Activated T-helper 1 cell treated with Interleukin-2 at 50 U/mL for 16 hours (primary cell): ENCODE measurements at places on chromosomes 3 and 15.

DNA sequence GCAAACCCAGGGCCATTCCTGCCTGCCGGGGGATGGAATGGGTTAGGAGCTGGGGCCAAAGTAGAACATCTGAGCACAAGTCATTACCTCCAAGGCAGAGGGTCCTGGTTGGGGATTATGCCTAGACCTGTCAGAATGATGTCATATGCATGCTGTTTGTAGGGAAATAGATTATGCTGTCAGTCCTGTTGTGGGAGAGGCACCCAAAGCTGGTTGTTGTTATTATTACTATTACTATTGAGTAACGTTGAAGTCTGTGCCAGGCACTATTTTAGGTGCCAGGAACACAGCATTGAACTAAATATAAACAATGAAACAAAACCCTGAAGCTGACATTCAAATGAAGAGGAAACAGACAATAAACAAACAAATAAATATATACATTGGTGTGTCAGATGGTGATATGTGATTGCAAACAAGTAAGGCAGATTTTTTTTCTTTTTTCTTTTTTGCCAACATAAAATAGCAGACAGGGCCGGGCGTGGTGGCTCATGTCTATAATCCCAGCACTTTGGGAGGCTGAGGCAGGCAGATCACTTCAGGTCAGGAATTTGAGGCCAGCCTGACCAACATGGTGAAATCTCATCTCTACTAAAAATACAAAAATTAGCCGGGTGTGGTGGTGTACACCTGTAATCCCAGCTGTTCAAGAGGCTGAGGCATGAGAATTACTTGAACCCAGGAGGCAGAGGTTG lies 2.0 kb downstream of the P4HTM start:
- no peak for DNase-seq

- no peak for DNase-seq
Measured at GRCh38 chr3:1766384-1766783, 332.3 kb upstream of the CNTN4 start.

DNA sequence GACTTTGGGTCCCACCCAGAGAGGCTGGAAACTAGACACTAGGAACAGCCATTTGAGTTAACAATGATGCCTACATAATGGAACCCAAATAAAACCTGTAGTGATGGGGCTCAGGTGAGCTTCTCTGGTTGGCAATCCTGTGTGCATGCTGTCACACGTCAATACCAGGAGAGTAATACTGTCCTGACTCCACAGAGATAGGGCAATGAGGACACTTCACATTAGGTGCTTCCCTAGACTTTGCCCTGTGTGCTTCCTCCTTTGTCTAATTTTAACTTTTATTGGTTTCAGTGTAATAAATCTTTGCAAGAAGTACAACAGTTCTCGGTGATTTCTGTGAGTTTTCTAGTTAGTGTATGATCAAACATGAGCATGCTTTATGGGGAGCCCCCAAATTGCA lies 281.8 kb upstream of the ARRDC4 start:
- DNase-seq = no peak

DNA sequence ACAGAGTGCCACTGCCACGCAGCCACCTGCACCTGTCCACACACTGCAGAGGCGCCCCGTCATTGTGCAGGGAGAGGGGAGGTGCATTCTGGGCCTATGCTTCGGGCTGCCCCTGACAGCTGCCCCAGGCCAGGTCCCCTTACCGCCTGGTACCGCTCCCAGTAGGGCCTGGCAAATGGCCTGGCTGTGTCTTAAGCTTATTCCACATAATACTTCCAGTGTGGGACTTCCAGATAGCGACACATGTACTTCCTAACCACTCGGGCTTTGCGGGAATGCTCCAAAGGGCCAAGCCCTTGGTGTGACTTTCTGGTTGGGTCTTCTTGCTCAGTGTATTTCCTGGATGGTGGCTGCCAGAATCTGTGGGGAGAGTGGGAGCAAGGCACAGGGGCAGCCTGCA lies 254.3 kb upstream of the CHRNA7 start:
- DNase-seq = no peak

DNA sequence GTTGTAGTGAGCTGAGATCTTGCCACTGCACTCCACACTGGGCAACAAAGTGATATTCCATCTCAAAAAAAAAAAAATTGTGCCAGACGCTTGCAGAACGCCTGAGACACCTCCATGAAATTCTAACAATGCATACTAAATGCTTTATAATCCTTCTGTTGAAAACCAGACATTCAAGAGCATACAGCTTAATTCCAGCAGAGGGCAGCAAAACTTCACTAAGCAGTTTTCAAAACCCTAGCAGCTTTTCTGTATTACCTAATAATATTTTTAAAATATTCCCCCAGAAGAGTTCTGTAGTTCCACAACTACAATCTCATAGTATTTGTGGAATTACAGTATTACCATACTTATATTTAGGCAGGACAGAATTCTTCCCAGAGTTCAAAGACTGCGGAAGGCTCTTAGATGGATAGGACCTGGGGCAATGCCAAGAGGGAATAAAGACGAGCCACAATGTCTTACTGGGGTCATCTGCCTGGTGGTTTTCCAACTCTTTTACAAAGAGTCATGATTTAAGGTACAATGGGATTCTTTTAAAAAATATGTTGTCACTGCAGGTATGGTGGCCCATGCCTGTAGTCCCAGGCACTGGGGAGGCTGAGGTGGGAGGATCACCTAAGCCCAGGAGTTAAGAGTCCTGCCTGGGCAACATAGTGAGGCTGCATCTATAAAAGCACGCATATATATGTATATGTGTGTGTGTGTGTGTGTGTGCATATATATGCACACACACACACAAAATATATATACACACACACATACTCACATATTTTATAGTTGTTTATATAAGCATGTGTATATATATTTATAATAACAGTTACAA lies 19.6 kb upstream of the TASOR start:
- DNase-seq = no peak
